ENCODE measurements at places on chromosomes 11 and 22.

DNA sequence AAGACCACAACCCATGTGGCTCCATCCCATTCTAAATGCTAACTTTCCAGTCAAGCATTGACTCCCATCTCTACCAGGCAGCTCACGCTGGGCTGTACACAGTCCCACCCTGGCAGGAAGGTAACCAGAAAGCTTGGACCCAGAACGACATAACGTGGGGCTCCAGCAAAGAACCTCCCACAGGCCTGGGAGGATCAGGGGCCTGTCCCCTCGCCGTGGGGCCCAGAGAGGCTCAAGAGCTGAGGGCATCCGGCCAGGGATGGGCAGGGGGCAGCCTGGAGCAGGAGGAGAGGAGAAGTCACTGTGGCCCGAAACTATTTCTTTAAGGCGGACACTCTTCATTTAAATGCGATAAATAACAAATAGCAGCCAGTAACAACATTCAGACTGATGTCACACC lies 169.9 kb downstream of the SHANK2 start:
- no peak for DNase-seq

DNA sequence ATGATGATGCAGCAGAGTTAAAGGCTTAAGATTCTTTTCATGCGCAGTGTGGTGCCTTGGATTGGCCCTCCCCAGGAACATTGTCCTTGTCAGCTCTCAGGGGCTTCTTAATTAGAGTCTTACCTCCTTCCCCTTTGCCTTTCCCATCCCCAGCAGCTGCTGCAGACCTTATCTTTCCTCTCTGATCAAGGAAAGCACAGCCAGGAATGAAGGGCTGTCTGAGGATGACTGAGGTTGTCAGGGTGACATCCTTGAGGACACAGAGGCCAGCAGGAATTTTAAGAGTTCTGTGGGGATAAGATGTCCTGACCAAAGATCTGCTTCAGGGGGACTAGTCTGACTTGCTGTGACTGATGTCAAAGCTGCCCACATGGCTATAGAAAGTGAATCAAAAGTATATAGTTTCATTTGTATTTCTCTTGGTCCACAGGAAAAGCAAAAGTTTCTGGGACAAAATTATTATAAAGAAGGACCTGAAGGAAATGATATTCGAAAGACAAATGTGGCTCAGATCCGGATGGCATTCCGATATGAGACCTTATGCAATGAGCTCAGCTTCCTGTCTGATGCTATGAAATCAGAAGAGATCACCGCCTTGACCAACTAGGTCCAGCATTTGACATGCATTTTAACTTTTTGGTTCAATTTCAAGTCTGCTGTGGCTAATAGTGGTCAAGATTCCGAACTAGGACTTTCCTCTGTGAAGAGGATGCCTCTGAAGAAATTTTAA lies 35.5 kb downstream of the RNF141 start:
- DNase-seq, result no peak

DNA sequence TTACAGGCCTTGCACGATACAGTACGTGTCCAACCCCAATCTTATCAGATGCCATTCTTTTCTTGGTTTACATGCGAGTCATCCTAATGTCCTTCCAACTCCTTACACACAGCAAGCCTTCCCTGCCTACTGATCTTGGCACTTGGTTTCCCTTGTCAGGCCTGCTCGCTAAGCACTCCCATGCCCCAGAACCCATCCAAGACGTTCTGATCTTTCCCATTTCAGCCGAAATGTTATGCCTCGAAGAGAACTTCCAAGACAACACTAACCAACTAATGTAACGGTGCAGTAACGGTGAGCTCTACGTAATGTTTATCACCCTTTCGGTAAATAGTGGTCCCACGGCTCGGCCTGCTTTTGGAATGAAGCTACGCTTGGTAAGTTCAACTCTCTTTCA lies 521 bp downstream of the PES1 start:
- no peak for DNase-seq

DNA sequence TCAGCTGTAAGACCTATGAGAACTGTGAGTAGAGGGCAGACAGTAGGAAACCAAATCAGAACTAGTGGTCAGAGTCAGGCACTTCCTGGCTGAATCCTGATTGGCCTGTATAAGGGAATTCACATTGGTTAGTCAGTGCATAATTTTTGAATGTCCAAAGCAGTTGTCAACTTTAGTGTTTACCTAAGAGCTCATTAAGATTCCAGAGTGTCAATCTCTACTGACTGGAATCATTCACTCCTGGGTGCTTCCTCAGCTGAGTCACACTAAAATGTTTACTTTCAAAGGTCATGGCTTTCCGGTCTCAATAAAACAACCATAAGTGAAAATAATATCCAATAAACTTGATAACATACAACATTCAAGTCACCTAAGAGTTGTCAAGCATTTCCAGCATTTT lies 306.1 kb downstream of the C11orf87 start:
- DNase-seq, result no peak

DNA sequence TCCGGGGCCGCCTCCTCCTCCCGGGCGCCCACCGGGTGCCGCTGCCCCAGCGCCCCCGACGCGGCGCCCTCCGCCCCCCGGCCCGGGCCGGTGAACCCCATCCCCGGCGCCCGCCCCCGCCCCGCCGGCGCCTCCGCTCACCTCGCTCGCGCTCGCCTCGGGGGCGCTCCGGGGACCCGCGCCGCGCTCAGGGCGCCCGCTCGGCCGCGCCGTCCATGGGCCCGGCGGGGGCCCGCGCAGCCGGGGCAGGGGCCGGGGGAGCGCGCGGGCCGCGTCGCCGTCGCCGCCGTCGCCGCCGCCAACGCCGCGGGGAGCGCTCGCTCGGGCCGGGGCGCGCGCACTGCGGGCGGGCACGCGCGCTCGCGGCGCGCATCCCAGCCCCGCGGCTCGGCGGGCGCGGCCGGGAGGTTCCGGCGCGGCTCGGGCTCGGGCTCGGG lies 293 bp downstream of the DUSP8 start:
- no peak for DNase-seq

DNA sequence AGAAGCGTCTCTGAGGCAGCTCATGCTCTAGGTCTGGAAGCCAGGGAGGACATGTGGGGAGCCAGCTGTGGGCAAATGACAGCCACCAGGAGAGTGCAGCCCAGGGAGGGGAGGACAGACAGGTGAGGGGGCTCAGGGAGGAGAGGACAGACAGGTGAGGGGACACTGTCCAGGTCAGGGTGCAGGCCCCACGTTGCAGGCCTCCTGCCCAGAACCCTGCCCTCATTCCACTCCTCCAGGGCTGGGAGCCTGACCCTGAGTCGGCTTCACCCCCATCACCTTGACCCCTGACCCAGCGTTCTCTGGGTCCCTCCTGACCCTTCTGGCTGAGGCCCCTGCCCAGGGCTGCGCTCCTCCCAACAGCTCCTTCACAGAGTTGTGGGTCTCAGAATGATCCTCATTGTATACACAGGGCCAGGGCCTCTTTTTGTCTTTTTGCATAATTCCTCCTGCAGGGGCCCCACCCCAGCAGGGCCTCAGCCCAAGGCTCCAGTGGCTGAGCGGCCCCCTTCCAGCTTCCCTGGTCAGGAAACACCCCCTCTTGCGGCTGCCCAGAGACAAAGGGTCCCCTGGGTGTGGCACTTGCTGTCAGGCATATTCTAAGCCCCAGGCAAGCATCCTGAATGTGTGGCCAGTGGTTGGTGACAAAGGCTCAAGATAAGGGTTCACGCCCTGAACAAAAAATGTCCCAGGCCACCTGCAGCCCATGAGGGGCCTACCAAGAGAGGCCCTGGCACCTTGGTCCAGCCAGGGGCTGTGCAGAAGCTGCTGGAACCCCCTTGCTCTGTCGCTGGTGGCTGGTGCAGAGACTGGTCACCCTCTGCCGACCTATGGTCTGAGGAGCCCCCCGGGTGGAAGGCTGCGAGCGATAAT lies 853.0 kb downstream of the BRD1 start:
- DNase-seq, result no peak

DNA sequence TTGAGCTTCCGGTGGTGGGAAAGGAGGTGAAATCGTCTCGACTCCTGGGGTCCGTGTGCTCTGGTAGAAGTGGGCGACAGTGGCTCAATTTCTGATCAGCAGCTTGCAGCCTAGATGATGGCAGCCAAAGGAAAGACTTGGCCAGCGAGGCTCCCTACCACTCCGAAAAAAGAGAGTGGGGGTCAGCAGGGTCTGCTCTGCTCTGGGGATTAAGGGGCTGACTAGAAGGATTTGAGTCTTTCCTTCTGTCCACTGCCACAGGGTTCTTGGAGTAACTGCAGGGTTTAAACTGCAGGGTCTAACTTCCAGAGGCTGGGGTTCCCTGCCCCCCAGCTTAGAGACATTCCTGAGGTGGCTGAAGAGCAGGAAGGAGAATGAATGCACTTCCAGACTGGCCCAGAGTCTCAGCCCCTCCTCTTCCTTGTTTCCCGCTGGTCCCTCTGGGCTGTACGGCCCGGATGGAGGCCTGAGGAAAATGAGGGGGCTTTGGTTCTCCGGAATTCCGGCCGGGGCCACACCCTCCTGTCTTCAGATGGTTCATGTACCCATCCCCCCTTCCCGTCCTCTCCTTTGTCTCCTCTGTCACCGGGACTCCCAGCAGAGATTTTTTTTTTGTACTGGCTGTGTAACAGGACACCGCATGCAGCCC lies 907 bp downstream of the SERPINH1 start:
- DNase-seq, result no peak

DNA sequence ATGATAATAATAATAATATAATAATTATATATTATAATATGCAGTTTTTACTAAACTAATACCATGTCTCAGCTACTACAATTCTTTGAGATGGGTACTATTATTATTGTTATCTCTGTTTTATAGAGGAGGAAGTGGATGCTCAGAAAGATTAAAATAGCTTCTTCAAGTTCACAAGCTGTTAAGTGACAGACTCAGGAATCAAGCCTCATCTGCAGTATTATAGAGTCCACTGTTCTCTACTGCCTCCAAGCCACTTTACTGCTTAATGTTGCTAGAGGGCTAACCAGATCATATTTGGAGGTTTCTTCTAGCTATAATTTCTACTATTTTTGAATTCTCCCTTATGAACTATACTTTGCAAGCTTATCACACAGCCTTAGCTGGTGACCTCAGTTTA lies 62.7 kb downstream of the CSTPP1 start:
- DNase-seq, result no peak

GRCh38 chr22:31229402-31230079 lies 17.4 kb downstream of the LIMK2 start:
- DNase-seq, result no peak

GRCh38 chr11:45988921-45989320 lies 66.5 kb downstream of the LARGE2 start:
- DNase-seq, result no peak

GRCh38 chr11:44127130-44127529 lies 31.7 kb downstream of the EXT2 start:
- no peak for DNase-seq

GRCh38 chr22:26362471-26362870 lies 66.6 kb upstream of the ASPHD2 start:
- DNase-seq, result no peak

DNA sequence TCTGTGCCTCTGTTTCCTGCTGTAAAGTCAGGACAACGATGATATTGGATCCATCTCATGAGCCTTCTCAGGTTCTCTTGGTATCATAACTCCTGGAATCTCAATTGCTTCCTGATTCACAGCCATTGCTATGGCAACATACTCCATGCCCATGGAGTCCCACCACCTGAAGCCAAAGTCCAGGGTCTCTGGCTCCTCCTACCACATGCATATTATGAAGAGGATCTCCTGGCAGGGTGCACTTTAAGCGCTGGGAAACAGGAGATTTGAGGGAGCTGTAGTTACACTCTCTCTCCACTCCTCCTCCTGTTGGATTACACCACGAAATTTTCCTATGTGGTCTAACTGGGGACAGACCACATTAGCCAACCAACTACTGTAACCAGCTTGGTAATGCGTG lies 130.9 kb upstream of the SEZ6L start:
- no peak for DNase-seq

GRCh38 chr22:25143156-25144076 lies 56.2 kb upstream of the CRYBB3 start:
- no peak for DNase-seq

- DNase-seq, result no peak
Measured at GRCh38 chr11:29119707-29120618, 896.9 kb downstream of the KCNA4 start.

- DNase-seq, result no peak
Measured at GRCh38 chr11:788953-789940, 643 bp downstream of the CEND1 start.

GRCh38 chr11:119637481-119637880 lies 91.5 kb downstream of the NECTIN1 start:
- DNase-seq, result no peak

GRCh38 chr11:134082990-134083389 lies 14.1 kb downstream of the JAM3 start:
- DNase-seq, result no peak
